Stimulated activated CD4-positive, alpha-beta T cell treated with anti-CD3 and anti-CD28 coated beads, TNF-alpha, amount 100 ng/mL, for 1 hour (primary cell): ENCODE measurements at places on chromosomes 16 and 17.

DNA sequence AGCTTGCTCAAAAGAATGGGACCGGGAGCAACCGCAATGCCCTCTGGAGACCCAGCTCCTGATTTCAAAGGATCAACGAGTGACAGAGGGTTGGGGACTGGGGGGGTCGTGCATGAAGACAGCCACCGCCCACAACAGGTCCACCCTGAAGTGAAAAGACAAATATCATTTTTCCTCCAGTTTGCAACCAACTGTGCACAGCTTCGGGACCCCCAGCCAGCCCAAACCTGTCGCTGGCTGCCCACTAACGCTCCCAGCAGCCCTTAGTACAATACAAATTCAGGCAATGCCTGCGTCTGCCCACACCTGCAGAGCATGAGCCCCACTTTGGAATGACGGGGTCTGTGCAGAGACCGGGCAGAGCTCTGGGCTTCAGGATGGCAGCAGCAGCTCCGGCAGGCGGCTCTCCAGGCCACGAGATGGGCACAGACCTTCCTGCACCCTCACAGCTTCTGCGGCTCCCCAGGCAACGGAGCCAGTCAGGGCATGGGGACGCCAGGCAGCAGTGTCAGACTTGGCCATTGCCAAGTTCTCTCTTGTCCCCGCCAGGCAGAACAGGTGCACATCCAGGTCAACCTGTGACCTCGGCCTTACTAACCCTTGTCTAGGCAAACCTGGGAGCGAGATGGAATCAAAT is 60.1 kb downstream of the TBC1D16 start:
- DNase-seq, result no peak

DNA sequence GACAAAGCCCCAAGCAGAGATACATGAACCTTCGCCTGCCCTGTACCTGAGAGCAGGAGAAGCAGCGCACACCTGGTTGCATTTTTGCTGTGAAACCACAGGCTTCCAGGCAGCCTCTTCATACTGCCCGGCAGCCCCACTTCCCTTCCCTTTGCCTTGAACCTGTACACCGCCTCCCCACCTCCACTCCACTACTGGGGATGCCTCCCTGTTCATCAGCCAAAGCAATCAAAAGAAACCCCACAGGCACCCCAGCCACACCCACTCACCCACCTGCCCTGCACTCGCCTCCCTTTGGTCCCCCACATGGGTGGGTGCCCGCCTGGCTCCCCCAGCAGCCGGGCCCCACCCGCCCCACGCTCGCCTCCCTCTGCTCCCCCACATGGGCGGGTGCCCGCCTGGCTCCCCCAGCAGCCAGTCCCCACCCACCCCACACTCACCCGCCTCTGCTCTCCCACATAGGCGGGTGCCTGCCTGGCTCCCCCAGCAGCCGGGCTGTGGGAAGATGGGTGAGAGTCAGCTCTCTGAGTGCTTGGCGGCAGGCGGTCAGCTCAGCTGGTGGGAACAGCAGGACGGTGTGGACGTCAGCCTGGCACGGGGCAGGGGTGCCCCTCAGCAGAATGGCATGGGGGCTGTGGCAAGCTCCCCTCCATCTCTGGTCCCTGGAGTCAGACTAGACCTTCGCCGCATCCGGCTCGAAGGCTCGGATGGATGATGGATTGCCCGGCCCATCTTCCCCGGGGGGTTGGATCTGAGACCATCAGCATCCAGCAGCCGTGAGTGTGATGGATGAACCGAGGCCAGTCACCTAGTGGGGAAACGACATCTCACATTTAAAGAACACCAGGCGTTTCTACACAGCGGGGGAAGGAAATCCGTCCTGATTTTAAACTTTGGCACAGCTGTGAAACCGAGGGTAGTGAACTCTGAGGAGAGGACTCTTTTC is 135.6 kb downstream of the BANP start:
- no peak for DNase-seq

GRCh38 chr17:77489893-77490255 is 349.1 kb downstream of the SEC14L1 start:
- no peak for DNase-seq

GRCh38 chr17:29588562-29589411 is 661 bp downstream of the GIT1 start:
- DNase-seq, result no peak

- DNase-seq, result no peak
Observed at GRCh38 chr16:64754279-64754678, 367.6 kb downstream of the CDH11 start.

DNA sequence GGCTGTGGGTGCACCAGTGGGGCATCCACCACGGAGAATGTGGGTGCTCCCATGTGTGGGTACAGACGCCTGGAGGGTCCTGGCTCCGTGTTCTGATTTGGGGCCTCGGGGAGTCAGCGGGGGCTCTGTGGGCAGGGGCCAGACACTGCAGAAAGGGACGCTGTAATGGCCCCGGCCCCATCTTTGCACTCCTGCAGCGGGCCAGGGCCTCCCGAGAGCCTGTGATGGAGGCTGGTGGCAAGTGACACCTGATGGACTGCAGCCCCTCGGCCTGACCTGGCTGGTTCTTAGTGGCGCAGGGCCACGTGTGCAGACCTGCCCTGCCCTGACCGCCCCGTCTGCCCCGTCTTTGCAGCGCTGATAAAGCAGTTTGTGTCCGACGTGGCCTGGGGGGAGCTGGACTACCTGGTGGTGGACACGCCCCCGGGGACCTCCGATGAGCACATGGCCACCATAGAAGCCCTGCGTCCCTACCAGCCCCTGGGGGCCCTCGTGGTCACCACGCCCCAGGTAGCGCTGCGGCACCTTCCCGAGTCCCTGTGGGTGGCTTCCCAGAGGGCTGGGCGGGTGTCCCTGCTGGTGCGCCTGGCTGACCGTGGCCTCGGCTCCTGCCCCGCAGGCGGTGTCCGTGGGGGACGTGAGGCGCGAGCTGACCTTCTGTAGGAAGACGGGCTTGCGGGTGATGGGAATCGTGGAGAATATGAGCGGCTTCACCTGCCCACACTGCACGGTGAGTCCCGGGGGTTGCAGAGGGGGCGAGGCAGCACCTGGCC is 4.7 kb downstream of the NUBP2 start:
- DNase-seq, result no peak

GRCh38 chr17:2250140-2251095 is 53.2 kb downstream of the SMG6 start:
- DNase-seq, result no peak

- no peak for DNase-seq
Observed at GRCh38 chr16:56286809-56287208, 95.5 kb downstream of the GNAO1 start.

DNA sequence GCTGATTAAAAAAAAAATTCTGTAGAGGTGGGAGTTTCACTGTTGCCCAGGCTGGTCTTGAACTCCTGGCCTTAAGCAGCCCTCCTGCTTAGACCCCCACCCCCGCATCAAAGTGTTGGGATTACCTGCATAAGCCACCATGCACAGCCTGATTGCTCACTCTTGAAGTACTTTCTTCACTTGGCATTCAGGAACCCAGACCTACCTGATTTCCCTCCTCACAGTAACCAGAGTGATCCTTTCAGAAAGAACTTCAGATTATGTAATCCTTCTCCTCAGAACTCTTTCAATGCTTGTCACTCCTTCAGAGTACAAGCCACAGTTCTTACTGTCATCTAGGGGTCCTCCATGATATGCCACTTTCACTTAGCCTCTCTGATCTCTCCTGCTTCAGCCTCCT is 1.4 kb downstream of the EFCAB13 start:
- DNase-seq, result no peak
